Activated CD4-positive, alpha-beta T cell treated with anti-CD3 and anti-CD28 coated beads, Interleukin-2, amount 10 ng/mL, durations not matched to agents 7 days and 5 days (primary cell): ENCODE measurements at places on chromosomes 2 and 18. TPM values are rescaled to one million over a fixed set of nuclear protein-coding genes. Genes with fewer than 3 reads are reported as not detected.

SERPINB3 gene
- total RNA-seq: not detected

C2orf78 gene
- not detected for total RNA-seq

MZT2A gene
- 96.9 TPM for total RNA-seq

REG1B gene
- not detected for total RNA-seq

AFF3 gene
- 7.4 TPM for total RNA-seq

SH3RF3 gene
- 0.17 TPM for total RNA-seq

ASB18 gene
- total RNA-seq: not detected

MSGN1 gene
- not detected for total RNA-seq

REG3A gene
- total RNA-seq: not detected

NOL4 gene
- not detected for total RNA-seq

KCNG2 gene
- total RNA-seq: not detected

SCYGR4 gene
- total RNA-seq: not detected

GRHL1 gene
- total RNA-seq: 0.25 TPM

TPO gene
- total RNA-seq: not detected

TMBIM1 gene
- 99.3 TPM for total RNA-seq

ELOA2 gene
- total RNA-seq: not detected

SERPINB12 gene
- total RNA-seq: not detected

BUB1 gene
- total RNA-seq: 141 TPM

SGPP2 gene
- total RNA-seq: 0.67 TPM

CYP1B1 gene
- 15.4 TPM for total RNA-seq

CDK15 gene
- total RNA-seq: not detected

MPP4 gene
- total RNA-seq: not detected

BMP10 gene
- not detected for total RNA-seq

GYPC gene
- total RNA-seq: 149 TPM

CD8B2 gene
- not detected for total RNA-seq

REG3G gene
- not detected for total RNA-seq

ZNF521 gene
- total RNA-seq: not detected

FNDC4 gene
- not detected for total RNA-seq

EML6 gene
- 0.96 TPM for total RNA-seq

ALLC gene
- not detected for total RNA-seq

RAD51AP2 gene
- not detected for total RNA-seq

IL36RN gene
- total RNA-seq: not detected

PELI1 gene
- total RNA-seq: 25.6 TPM

CCDC141 gene
- total RNA-seq: 10.8 TPM

DSC2 gene
- not detected for total RNA-seq

EFR3B gene
- 0.06 TPM for total RNA-seq

NCKAP5 gene
- total RNA-seq: not detected

MXD1 gene
- 17.0 TPM for total RNA-seq

POTEE gene
- 0.94 TPM for total RNA-seq

KCNIP3 gene
- total RNA-seq: not detected

GALR1 gene
- not detected for total RNA-seq

PCARE gene
- not detected for total RNA-seq

C1GALT1C1L gene
- total RNA-seq: not detected

TEX51 gene
- not detected for total RNA-seq

IL1RN gene
- 0.37 TPM for total RNA-seq

VAMP5 gene
- total RNA-seq: 61.5 TPM

STRN gene
- 39.4 TPM for total RNA-seq

SUCLG1 gene
- total RNA-seq: 79.7 TPM

SPATA3 gene
- total RNA-seq: not detected
